ENCODE measurements at places on chromosomes 4 and X.
A peak's percentile ranks its signal among the peaks of the same experiment; 100 is the strongest.

DNA sequence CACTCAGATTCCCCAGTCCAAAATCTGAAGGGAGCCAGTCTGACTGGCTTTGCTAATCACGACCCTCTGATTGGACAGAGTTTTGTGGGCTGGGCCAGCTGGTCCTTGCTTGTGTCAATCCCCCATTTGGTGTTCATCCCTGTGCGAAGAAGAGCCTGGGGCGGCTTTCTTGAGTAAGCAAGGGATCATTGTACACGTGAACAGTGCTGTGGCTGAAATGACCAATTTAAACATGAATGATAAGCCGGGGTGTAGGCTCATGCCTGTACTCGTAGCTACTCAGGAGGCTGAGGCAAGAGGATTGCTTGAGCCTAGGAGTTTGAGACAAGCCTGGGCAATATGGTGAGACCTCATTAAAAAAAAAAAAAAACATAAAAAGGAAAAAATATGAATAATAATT, 379.1 kb downstream of the RAPGEF2 start:
- no peak for DNase-seq

GRCh38 chr4:188722911-188723310, 583.7 kb downstream of the TRIML1 start:
- DNase-seq, result no peak

DNA sequence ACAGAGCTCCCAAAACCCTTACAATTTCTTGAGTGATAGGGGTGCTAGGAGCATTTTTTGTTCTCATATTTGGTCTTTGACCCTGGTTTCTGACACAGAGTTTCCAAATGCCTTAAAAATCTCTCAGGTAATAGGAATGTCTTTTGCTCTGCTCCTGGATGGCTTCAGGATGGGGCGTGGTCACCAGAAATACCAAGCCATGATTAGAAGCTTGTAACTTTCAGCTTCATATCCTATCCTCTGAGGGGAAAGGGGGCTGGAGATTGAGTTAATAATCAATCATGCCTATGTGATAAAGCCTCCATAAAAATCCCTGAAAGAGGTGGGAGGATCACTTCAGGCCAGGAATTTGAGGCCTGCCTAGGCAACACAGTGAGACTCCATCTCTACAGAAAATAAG, 34.6 kb upstream of the IL9R start:
- DNase-seq, result no peak

GRCh38 chr4:28890949-28891775, 1829.0 kb upstream of the PCDH7 start:
- no peak for DNase-seq

- no peak for DNase-seq
These were observed 101.2 kb downstream of the ARSF start for GRCh38 chrX:3142259-3143042.

GRCh38 chr4:2771264-2771663, 15.1 kb upstream of the TNIP2 start:
- no peak for DNase-seq

GRCh38 chr4:74098427-74098994, 484 bp downstream of the CXCL2 start:
- DNase-seq, result peak; percentile 18

DNA sequence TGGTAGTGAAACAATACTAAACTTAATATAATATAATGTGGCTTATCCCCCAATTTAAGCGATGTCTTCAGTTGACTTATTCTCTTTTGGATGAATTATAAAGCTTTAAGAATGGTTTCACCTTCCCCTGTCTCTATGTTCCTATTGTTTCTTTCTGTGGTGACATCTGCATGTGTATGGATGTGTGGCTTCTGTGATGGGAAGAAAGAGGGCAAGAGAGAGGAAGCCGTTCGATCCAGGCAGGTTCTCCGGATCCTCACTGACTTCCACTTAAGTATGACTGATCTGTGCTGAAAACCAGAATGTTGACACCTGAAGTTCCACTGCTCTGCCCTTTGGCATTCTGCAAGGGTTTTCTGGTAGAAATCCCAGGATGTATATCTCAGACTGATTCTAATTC, 1150.8 kb downstream of the STPG2 start:
- no peak for DNase-seq

GRCh38 chr4:156771171-156771837, 200.3 kb downstream of the PDGFC start:
- DNase-seq, result no peak

DNA sequence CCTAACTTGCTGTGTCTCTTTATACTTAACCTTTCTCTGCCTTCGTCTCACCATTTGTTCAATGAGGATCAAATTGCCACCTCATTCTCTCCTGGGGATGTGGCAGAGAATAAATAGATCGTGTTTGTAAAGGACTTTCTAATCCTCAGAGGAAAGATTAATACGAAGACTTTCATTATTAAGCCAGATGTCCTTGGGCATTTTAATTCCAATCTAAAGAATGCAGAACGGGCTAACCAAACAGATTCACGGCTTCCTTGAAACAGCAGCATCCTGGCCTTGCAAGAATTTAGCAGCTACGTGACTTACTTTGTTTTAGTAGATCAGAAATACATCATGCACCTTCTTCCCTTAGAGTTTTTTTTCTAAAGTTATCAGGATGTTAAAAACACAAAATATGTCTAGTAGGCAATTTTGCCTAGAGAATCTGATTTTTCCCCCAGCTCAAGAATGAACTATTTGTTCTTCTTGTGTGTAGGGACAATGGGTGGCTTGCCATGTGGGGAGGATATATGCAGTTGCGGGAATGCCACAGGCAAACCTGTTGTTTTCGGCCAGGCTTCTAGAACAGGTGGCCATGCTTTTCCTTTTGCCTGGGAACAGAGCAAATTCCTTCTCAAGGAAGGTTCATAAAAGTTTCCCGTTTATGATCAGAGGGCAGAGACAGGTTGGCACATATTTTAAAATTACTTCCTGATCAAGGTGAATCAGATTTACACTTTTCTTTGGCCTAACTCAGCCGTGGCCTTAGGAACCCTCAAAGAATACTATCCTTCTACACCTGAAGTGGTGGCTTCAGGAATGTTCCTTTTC, 3.0 kb downstream of the MID1 start:
- no peak for DNase-seq

DNA sequence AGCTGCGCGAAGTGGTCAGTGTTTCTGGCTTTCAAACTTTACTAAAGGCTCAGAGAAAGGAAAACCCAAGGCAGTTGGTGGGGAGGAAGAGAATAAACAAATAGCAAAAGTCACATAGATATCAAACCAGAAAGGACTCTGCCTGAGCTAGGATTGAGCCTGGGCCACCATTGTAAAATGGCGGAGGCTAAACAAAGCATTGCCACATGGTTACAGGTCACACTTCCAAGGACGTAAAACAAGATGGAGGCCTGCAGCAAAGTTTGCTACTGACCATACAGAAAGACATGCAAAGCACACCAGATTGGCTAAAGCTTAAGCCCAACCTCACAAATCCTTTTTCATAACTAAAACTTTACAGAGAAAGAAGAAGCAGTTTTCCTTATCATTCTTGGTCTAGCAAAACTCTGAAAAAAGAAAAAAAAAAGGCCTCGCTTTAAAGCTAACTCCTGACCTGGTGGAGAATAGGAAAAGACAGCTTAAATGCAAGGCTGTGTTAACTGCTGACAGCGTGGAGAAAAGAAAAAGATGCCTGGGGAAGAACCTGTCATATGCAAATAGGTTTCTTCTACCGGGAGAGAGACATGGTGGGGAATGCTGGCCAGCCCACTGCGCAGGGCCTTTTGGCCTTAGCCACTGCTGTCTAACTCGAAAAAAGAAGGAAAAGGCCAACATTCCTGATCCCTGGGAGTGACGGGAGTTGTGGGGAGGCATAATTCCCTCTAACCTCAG, 81.8 kb upstream of the SMARCA5 start:
- DNase-seq, result no peak

GRCh38 chr4:128322986-128323385, 35.4 kb upstream of the PGRMC2 start:
- DNase-seq, result no peak

GRCh38 chrX:57821703-57822387, 88.4 kb downstream of the ZXDA start:
- no peak for DNase-seq

DNA sequence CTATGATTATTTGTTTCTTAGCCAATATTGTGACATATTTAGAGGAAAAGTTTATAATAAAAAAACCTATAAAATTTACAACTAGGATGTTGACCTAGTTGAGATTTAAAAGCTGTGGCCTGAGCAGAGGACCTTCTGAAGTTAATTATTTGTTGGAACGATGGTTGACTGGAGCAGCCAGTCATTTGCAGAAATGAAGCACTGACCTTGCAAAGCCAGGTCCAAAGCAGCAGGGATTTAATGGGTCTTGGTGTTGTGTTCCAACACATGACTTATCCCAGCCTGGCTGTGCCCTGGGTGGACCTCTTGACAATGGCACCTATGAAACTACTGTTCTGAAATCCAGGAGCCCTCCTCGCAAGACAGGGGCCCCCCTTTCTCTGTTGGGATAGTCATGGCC, 235.2 kb downstream of the FRAS1 start:
- DNase-seq, result no peak

GRCh38 chrX:16125520-16126149, 2.3 kb downstream of the GRPR start:
- no peak for DNase-seq

DNA sequence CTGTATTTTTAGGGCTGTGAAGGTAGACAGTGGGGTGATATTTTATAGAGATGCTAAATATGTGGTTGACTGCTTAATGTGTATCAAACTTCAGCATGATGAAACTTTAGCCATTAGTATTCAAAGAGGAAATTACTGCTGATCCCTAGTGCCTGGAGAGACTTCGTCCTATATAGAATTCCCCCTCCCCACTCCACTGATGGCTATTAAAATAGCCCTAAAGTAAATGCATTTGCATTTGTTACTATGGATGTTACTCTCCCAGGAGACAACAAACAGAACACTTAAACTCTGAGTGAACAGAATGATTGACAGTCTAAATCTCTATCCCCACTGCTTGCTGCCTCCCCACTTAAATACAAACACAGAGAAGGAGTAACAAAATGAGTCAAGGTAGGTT, 39.1 kb downstream of the ADGRL3 start:
- DNase-seq, result no peak

- DNase-seq, result no peak
These were observed 188.4 kb downstream of the SHROOM3 start for GRCh38 chr4:76623217-76624045.

DNA sequence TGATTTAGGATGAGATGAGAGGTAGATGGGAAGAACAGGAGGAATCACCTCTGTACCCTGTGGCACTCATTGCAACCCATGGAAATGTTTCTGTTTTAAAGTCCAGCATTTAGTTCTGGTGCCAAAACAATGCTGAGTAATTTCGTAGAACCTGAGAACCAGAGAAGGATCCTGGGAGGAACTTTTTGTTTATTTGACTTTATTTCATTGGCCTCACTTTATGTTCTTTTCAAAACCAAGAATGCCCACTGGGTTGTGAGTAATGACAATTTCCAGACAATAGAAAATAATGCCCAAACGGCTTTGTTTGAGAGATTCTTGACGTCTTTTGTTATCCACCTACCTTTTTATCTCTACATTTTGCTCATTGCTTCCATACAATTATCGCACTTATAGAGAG, 111.3 kb downstream of the SHROOM3 start:
- DNase-seq, result no peak

DNA sequence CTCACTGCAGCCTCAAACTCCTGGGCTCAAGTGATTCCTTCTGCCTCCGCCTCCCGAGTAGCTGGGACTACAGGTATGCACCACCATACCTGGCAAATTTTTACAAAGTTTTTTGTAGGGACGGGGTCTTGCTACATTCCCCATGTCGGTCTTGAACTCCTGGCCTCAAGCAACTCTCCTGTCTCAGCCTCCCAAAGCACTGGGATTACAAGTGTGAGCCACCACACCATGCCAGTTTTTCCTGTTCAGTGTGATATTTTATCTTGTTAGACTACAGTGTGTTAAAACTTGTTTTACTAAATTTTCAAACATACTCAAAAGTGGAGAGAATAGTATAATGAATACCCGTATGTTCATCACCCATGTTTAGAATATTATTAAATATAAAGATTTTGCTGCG, 12.1 kb downstream of the HPRT1 start:
- no peak for DNase-seq

DNA sequence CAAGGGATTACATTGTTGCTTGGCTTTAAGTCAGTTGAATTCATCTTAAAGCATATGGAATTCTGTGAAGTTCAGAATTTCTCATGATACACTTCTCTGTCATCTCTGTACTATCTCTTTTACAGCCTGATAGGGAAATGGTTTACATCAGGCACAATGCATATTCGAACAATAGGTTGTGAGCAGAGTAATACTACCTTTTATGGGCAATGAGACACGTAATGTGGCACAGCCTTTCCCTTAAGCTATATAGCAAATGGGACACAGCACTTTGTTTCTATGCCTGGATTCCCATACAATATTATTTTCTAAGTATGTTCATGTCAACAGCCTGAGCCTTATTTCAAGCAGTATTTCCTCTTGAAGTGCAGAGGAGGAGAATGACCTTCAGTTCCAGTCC, 58.4 kb downstream of the SYNPO2 start:
- no peak for DNase-seq

DNA sequence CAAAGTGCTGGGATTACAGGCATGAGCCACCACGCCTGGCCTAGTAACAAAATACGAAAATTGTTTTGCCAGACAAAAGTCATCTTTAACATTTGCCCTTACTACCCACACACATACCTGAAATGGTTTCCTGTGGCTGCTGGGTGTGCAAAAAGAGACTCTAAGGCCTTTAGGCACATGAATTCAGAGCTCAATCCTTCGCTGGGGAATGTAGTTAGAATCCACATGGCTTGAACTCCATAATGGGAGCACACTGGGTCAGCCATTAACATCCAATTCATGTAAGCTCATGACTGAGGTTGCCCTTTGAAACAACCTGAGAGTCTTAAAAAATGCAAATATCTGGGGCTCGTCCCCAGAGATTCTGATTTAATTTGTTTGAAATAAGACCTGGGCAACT, 87.8 kb downstream of the HPGD start:
- no peak for DNase-seq

GRCh38 chr4:7823416-7823824, 116.2 kb downstream of the AFAP1 start:
- DNase-seq, result peak; percentile 80
